ENCODE measurements at places on chromosomes 12 and 14.
A peak's percentile ranks its signal among the peaks of the same experiment; 100 is the strongest.

GRCh38 chr12:106254724-106255123 is 6.9 kb upstream of the CKAP4 start:
- no peak for DNase-seq

DNA sequence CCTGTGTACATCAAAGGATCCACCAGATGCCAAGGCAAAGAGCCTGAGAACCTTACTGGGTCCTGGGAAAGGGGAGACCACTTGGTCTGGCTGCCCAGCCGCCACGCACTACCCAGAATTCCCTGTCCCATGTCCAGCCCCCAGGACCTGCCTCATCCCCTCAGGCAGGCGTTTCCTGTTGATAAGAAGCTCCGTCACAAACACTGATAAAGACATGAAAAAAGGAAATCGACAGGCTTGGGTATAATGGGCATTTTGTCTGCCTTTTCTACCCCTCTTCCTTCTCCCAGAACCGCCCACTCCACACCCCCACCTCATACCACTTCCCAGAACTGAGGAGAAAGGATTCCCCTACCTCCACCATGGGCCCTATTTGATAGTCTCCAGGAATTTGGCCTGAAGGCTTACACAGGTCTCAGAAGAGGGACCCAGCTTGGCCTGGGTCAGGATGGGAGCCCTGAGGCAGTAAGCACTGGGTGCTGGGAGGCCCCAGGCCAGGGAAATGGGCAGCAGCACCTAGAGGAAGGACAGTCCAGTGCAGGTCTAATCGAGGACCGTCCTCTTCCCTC is 18.8 kb downstream of the ACVRL1 start:
- no peak for DNase-seq

DNA sequence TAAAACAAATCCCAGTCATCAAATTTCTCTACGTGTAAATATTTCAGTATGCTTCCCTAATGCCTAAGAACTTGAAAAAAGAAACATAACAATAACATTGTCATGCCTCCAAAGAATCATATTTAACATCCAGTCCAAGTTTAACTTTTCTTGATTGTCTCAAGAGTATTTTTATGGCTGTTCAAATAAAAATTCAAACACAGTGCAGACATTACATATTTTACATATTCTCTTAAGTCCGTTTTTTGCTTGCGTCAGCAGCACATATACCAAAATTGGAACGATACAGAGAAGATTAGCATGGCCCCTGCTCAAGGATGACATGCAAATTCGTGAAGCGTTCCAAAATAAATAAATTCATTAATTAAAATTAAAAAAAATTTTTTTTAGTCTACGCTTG is 23.3 kb upstream of the EEA1 start:
- no peak for DNase-seq

GRCh38 chr14:76976240-76977005 is 52.1 kb downstream of the IRF2BPL start:
- DNase-seq = no peak

DNA sequence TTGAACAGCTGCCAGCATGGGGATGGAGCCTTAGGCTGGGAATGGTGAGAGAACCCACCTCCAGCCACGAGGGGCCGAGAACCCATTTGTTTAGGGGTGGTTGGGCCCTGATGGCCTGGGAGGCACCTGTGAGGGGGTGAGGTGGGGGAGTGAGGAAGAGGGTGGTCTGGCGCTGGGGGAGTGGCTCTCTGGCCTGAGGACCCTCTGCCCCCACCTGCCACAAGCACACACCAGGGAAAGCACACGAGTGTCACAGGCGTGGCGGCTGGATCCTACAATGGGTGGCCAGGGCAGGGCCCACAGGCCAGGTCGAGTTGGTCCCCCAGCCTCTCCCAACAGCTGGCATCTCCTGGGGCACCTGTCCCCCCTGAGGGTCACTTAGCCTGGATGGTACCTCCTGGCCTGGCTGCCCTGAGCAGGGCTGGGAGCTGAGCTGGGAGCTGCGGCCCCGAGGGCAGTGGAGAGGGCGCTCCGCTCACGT is 340.5 kb downstream of the TMEM121 start:
- DNase-seq = no peak

DNA sequence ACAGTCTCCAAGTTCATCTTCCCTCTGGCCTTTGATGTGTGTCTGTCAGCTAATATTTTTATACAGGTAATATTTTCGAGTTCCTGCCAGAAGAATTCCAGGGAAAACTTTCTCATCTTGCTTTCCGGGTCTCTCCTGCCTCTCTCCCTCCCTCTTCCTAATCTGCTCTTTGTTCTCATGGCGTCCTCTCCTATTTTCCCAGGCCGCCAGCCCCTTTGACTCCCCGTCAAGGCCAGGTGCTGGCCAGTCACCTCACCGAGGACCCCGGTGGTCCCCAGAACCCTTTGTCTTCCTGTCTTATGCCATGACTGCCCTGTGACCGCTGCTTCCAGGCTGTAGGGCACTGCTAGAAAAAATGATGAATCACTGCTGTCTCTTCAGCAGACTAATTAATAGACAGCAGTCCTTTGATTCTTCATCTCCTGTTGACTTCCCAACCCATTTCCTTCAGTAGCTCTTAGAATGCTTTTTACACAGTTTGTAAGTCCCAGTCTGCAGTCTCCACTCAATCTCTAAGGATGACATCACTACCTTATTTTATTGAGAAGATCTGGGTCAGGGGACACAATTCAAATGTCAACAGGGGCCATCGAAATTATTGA is 40.7 kb downstream of the PPFIBP1 start:
- DNase-seq = no peak

DNA sequence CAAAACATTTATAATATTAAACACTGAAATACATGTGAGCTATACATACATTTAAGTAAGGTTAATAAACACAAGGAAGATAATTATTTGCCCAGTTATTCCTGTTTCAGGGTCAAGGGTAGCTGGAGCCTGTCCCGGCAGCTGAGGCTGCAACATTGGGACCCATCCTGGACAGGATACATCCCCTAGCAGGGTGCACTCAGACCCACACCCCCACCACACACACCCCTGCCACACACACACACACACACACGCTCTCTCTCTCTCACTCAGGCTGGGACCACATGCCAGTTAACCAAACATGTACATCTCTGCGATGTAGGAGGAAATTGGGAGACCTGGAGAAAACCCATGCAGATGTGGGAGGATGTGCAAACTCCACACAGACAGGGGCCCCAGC is 112.6 kb upstream of the TMCC3 start:
- no peak for DNase-seq

DNA sequence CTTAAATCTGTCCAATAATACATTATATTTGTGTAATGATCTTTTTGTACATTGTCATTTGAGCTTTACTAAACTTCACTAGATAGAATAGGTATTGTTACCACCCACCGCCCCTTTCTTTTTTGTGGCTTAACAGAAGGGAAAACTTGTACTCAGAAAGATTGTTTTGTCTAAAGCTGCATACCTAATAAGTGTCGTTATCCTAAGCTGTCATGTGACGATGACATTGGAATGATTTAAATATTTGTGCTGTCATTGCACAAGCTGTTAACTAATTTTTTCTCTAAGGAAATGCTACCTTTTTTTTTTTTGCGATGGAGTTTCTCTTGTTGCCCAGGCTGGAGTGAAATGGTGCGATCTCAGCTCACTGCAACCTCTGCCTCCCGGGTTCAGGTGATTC is 3.6 kb downstream of the DIP2B start:
- DNase-seq = no peak

DNA sequence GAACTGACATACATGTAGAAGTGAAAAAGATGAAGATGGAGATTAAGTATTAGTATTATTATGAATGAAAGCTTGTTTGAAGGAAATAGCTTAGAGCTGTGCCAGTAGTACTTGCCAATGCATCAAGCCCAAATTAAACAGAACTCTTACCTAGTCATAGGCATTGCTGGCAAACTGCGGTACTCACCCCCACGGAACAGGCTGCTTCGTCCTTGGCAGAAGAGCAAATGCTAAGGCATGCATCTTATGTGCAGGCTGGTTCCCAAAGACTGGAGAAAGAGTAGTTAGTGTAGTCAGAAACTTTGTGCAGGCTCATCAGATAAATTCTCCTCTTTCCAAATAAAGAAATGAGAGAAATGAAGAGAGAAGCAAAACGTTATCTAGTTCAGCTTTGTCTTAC is 134.8 kb downstream of the CCDC59 start:
- no peak for DNase-seq

GRCh38 chr14:33430414-33431035 is 491.8 kb downstream of the NPAS3 start:
- peak; percentile 45 for DNase-seq

DNA sequence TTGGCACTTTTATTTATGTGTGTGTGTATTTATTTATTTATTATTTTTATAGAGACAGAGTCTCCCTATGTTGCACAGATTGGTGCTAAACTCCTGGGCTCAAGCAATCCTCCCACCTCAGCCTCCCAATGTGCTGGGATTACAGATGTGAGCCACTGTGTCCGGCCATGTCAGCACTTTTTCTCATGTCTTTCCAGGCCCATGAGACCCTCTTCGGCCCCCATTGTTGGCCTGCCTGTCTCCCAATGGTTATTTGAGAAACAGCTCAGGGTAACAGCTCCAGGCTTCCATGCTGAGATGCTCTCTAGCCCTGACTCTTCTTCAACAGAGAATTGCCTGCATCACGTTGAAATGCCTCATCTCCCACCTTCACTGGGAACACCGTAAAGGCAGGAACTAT is 34.4 kb downstream of the TMEM30B start:
- DNase-seq = no peak

DNA sequence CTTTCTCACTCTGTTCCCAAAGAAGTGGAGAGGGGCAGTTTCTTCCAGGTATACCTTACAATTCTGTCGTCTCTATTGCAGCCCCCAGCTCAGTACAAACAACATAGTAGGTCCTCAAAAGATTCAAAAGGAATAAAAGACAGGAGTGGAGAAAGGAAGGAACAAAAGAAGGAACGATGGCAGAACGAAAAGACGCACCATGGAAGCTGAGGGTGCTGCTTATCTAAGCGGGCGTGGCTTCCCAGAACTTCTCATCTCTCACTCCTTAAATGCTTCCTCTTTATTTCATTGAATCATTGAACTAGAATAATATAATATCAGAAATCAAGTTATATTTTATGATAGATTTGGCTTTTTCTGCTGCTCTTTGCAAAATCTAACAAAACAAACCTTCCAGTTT is 13.7 kb upstream of the LTA4H start:
- no peak for DNase-seq

DNA sequence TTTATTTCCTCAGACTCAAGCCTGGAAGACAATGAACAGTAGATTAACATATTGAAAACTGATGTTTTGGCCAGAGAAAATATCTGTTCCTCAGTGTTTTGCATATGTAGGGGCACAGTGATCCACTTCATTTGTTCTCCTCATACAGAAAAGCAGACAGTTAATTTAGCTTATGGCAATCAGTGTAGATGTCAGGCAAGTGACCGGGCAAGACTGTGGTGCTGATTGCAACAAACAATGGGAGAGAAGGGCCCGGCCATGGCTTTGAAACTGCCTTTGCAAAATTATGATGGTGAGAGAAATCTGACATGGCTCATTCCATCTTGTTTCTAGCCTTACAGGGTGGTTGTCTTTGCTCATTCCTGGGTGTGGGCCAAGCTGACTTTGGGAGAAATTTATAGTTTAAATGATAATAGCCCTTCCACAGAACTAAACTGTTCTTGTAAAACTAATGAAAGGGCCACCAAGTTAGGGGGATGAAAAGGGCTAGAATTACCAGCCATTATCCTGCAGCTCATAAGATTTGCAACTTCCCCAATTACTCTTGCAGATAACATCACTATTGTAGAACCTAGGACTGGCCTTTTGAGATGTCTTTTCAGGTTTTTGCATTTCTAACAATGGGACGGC is 220.3 kb downstream of the KTN1 start:
- no peak for DNase-seq

DNA sequence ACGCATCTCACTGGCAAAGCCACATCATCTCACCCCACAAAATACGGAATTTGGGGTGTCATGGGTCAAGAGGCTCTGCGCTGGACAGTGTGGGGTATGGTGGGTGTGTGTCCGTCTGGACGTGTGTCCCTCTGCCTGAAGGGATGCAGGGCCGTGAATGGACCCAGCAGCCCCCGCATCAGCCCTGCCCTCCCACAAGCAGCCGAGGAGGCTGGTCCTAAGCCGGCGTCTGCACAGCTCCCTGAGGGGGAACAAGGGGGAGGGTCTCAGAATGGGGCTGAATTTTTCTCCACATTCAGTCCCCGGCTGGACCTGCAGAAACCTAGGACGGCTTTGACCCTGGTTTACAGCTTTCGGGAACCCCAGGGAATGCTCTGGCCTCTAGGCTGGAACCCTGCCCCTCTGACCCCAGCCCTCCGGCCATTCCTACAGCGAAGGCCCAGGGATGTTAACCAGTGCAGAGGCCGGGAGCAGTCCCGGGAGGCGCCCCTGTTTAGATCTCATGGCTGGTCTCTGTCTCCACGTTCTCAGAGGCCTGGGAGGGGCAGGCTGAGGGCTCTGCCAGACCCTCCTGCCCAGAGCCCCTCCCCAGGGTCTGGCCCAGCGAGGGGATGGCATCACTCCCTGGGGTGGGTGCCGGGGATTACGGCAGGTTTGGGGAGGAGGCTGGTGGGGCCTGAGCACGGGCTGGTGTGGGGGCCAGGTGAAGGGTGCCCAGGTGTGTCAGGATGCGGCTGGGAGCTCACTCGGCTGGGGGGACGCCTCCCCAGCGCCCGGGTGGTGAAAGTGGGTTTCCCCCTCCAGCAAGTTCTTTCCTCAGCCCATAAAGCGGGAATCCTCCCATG is 156.5 kb upstream of the C14orf180 start:
- DNase-seq = no peak

GRCh38 chr12:1931642-1932041 is 13.2 kb upstream of the CACNA2D4 start:
- DNase-seq = no peak

DNA sequence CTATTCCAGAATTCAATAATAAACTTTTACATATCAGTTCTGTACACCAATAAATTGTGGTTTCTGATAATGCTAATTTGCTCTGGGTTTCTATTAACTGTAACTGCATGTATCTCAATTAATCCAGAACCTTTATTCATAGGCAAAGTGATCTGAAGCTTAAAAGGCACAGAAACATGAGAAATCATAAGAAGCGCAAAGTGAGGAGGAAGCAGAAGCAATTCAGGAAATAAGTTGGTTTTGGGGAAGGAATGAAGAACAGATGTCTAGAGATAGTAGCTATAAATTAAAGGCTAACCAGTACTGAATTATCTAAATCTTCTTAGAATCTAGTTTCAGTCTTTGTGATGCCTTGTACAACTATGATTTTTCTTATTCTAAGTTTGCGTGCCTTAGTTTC is 24.6 kb downstream of the KERA start:
- no peak for DNase-seq

DNA sequence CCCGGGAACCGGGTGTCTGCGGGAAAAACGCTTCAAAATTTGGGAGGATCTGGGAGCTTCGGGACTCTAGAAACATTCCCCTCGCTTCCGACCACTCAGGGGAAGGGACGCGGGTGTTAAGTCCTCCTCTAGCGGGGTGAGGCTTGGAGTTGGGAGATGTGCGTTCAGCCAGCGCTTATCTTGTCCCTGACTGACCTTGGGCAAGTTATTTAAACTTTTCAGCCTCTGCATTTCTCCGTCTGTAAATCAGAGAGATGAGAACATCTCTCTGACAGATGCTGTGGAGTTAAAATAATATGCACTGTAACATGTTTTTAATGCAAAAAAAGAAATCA is 76.9 kb upstream of the ANO4 start:
- DNase-seq = no peak

- peak; percentile 84 for DNase-seq
Measured at GRCh38 chr12:100706033-100706432, 88.5 kb upstream of the ANO4 start.

- no peak for DNase-seq
Measured at GRCh38 chr14:32820181-32820580, 118.5 kb upstream of the NPAS3 start.

- DNase-seq = no peak
Measured at GRCh38 chr12:12467688-12468261, 94.9 kb downstream of the DUSP16 start.

- no peak for DNase-seq
Measured at GRCh38 chr12:85036733-85037132, 582 bp downstream of the LRRIQ1 start.

All from NCI-H1417 treated with DMSO at 0.1 percent for 48 hours (cell line).